ENCODE measurements at places on chromosomes 2 and 18. TPM values are rescaled to one million over a fixed set of nuclear protein-coding genes. Genes with fewer than 3 reads are reported as not detected.

DNA sequence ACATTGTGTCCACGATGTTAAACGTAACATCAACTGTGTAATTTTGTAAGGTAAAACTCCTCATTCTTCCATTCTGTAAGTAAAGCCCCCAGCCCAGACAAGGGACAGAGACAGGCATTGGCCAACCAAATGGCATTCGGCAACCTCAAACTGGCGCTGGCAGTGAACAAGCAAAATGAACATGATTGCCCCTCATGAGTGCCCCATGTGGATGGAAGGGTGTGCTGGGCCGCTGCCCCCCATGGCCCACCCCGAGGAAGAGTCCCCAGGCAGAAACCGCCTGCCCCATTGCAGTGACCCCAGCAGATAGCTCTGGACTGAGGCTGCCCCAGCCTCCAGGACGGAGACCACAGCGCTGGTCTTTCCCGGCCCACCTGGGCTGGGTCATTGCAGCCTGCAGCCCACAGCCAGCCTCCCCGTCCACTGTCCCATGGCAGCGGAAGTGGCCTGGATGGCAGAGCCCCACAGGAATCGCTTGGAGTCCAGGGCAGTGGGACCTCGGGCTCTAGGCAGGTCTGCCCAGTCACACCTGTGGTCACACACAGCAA is 220.2 kb downstream of the HDAC4 start:
- no peak for DNase-seq

DNA sequence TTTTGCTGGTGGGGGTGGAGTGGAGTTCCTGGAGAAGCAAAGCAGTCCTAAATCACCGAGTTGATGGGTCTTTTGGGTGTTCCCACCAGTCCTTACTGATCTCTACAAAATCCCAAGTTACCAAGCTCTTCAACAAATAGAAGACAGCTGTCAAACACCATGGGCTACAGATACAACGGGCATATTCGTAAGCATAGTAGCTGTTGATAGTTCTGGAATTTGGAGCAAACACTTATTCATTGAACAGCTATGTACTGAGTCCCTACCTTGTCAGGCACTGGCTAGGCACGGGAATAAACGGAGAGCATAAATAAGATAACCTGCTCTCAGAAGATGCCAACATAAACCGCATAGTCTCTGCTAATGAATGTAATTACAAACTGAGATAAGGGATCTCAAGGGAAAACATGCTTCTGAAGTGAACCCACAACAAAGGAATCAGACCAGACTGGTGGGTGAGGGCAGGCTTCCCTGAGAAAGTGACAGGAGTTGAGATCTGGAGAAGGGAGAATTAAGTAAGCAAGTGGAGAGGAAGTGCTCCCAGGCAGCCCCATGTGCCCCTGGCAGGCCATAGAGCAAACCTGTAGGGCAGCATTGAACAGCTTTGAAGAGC is 947 bp upstream of the ANKRD44 start:
- no peak for DNase-seq

- DNase-seq: no peak
These were observed 26.7 kb downstream of the LHCGR start for GRCh38 chr2:48728840-48729239.

DNA sequence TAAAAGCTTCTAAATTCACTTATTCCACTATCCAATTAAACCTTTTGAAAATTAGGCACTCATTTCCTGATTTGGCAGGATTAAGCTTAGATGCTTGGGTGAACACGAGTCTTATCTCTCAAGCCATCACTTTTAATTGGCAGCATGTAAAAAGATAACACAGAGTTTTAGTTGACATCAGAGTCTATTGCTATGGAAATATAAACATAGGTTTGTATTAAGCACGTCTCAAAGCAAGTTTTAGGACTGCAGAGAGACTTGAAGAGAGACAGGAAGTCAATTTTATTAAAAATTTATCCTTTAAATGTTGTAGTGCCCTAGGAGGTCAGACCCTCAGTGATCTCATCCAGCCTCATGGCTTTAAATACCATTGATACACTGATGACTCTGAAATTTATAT is 5.6 kb downstream of the RBKS start:
- DNase-seq: no peak

- DNase-seq: no peak
These were observed 117.1 kb downstream of the PID1 start for GRCh38 chr2:229153951-229154350.

- no peak for DNase-seq
These were observed 19.4 kb downstream of the CFLAR start for GRCh38 chr2:201135386-201135785.

- DNase-seq: no peak
These were observed at the start of gene DPYSL5 for GRCh38 chr2:26847655-26848335. DPYSL5 (plus strand) TSS chr2:26848132; CDS start chr2:26898500, 50,368 bp downstream.

- DNase-seq: no peak
These were observed 53.6 kb downstream of the HNMT start for GRCh38 chr2:138017824-138018223.

DNA sequence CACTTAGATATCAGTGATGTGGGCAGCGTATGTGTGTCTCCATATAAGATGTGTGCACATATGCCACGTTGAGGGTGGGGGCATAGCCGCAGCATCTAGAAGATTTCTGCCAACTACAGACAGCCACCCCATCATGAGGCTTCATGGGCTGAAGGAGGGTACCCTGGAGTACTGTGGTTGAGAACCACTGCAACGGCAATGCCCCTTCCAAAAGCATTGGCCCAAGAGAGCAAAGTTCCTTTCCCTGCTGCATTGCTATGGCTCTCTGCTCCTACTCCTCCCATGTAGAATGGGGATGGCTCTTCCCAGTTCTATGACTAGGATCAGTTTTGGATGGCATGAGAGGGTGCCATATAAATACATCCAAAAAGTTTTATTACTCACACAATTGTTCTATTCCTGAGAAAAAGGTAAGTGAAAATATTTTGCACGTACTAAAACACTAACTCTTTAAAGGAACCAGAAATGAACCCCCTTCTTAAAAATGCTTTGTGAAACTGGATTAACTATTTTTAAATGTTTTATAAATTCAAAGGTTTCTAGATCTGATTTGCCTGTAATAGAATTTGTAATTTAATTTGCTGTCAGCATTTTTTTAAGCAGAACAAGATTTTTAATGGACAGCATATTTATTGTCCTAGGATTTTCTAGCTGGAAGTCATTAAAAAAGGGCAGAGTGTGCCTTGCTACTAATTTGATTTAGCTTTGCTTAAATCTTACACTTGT is 4.4 kb upstream of the RPL31 start:
- DNase-seq: no peak

DNA sequence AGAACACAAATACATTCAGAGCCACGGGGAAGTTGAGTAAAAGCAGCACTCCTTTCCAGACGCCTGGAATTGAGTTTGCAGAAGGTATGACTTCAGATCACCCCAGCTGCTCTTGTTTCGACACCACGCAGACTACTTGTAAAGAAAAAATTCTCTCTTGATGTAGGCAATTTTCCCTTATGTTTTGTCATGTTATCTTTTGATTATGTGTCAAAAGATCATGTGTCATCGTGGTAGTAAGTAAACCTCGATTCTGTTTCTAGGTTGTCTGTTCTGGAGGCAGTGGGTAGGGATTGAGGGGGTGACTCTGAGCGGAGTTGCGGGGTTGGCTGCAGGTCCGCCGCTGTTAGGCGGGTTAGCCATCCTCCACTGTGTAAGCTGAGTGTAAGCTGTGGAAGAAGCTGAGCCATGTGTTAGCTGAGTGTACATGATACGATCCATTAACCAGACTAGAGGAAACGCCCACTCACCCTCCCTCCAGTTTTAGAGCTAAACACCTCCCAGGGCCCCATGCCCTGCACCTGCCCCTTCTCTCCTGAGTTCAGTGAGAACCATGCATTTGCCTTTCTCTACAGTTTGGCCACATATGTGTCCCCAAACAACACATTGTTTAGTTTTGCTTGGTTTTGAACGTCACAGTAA is 181.8 kb downstream of the SNTG2 start:
- DNase-seq: no peak

DNA sequence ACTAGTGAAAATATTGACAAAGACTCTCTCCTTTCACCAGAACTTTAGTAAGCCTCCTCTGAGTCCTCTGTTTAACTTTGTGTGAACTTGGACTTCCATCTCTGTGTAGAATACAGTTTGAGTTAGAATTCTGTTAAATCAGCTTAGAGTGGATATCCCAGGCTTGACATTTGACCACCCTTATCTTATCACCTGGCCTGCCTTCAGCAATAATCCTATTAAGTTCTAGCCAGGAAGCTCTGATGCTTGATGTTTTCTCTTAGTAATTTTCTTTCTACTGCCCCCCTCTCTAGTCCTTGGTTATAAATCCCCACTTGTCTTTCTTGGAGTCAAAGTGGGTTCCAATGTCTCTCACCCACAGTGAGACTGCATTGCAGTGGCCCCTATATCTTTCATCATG is 702.7 kb upstream of the GCFC2 start:
- no peak for DNase-seq

DNA sequence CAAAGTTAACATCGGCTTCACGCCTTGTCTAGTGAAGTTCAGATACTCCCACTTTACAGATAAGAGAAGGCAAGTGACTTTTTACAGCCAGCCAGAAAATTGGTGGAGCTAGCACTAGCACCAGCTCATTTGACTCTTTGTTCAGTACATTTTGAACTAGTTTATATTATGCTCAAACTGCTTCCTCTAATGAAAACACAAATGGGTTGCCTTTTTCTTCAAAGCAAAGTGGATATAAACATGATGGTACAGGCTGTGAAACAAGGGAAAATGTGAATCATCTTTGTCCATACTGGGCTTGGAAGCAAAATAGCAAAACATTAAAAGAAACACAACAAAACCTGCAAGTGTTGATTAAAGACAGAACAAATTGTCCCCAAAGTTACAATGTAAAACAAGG is 99.6 kb upstream of the LHCGR start:
- no peak for DNase-seq

DNA sequence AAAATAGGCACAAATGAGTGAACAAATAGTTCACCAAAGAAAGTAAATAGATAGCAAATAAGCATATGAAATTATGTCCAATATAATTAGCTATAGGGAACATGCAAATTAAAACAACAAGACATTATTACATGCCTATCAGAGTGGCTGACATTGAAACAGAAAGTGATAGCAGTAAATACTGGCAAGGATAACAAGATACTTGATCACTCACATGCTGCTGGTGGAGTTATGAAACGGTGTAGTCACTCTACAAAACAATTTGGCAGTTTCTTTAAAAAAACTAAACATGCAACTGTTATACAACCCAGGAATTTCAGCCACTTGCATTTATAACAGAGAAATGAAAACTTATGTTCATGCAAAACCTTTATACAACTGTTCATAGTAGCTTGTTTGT is 439.2 kb upstream of the ACVR2A start:
- no peak for DNase-seq

DNA sequence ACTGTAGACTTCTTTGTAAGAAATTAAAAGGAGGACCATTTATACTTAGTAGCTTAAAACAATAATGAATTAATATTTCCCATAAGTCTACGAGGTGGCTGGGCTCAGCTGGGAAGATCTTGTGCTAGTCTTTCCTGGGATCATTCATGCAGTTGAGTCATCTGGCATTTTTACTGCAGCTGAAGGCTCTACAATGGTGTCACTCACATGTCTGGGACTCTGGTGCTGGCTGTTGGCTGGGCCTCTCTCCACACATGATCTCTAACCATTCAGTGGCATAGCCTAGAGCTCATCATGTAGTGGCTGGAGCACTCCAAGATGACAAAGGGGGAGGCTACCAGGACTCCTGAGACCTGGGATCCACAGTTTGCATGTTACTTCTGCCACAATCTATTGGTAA is 35.5 kb downstream of the CLASP1 start:
- DNase-seq: no peak

DNA sequence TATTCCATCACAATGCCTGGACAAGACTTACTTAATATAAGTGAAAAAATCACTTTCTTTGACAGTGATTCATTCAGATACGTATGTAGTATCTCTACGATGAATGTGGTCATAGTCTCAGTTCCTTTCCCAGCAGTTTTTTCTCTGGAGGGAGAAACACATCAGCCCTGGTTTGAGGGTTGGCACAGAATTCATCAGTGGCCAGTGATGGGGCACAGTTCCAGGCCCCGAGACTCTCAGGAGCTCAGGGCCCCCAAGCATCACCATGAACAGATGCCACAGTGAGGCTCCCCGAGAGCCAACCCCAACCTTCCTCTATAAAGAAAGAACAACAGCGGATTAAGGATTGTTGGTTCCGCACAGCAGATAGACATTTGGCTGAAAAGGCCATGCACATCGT is 12.5 kb downstream of the PRKAG3 start:
- DNase-seq: no peak

GRCh38 chr18:65735155-65735554 is 15.7 kb upstream of the CDH7 start:
- DNase-seq: no peak

DNA sequence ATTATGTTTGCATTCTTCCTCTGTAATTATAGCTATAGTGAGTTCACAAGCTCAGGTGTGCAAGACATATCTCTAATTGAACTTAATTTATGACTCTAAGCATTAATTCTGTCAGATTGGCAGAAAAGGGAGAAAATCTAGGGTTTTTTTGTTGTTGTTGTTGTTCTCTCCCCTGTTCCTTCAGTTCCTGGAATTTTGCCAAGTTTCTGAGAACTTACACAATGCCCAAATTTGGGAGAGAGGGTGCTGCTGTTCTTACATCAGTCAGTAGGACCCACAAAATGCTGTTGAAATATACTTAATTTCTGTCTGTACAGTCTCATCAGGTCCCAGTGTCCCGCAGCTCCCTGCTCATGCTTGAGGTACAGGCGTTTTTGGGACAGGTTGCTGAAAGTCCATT is 221.8 kb upstream of the RBMS1 start:
- DNase-seq: no peak

GRCh38 chr2:109513749-109514588 is 99.8 kb downstream of the SEPTIN10 start:
- peak; percentile 42 for DNase-seq

- no peak for DNase-seq
These were observed 14.8 kb upstream of the ARL5A start for GRCh38 chr2:151842830-151843690.

DNA sequence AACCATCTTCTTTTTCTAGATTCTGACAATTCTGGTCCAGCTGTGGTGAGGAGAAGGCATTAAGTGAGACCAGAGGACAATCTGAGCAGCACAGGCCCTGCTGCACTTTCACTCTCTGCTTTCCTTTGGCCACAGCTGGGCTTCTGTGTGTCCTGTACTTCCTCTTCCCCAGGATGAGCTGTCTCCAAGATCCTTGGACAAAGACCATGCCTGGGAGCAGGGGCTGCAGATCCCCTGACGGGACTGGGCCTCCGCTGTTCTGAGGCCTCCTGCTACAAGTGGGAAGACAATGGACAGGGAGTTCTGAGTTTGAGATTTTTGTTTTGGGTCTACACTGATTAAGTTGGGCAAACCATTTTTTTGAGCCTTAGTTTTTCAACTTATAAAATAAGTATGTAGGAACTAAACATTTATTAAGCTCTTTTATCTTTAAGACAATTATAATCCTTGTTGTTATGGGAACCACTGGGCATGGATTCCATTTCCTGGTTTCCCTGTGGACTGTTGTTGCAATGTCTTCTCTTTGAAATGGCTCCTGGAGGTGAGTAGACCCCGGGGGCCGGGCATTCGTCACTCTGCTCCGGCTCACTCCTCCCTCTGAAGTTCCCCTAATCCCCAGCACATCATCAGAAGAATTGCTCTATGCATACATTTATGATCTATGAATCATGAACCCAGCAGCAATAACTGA is 266.6 kb downstream of the ACTR3 start:
- no peak for DNase-seq

REEP1 gene
- total RNA-seq: not detected

CROCC2 gene
- total RNA-seq: not detected

ERBB4 gene
- total RNA-seq: not detected

TMEM185B gene
- 21.8 TPM for total RNA-seq

UPP2 gene
- total RNA-seq: not detected

CHRNG gene
- not detected for total RNA-seq

RGPD3 gene
- 0.05 TPM for total RNA-seq

AOX1 gene
- total RNA-seq: 0.05 TPM

SIX3 gene
- total RNA-seq: 0.08 TPM

Data from activated CD4-positive, alpha-beta memory T cell treated with anti-CD3 and anti-CD28 coated beads, Interleukin-2, amount 10 ng/mL, durations not matched to agents 7 days and 5 days (primary cell).